CD4-positive, alpha-beta T cell treated with Interleukin-17A for 4 hours (primary cell): ENCODE measurements at places on chromosomes 5 and 9.

DNA sequence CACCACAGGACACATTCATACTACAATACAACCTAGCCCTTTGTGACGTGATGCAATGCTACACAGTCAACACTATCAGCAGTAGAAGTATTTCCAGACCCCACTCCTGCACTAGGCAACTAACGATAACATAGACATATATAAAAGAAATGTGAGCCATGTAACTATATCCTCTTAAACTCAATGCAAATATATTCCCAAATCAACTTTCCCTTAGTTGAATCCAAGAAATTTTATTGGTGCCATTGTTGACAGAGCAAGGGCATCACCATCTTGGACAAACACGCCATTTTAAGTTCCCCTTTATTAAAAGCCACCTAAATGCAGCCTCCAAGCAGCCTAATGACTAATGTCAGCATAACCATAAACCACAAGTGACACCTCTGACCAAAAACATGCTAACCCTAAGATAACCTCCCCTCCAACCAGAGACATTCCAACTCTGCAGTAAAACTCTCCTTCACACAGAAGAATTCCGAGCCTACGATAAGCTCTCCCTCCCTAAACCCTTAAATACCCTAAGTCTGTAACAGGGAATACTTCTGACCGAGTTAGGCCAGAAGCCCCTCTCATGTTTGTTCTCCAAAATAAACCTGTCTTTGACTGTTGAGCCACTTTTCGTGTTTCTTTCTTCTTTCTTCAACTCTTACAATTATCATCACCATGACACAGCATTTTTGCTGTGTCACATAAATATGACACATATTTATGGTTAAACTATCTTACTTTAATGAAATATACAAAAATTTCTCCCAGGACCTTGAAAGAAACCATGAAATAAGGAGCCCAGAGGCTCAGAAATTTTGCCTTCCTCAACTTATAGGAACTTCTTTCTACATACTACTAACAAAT is 1497.8 kb downstream of the EFNA5 start:
- no peak for DNase-seq

DNA sequence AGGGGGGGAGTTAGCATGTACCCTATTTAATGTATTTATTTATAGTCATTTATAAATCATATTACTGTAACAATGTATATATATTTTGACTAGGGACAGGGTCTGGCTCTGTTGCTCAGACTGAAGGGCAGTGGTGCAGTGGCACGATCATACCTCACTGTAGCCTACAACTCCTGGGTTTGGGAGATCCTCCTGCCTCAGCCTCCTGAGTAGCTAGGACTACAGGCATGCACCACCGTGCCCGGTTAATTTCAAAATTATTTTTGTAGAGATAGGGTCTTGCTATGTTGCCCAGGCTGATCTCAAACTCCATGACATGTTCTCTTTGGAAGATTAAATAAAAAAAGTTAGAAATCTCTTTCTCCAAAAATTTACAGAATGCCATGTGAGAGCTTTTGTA is 52.8 kb downstream of the ARHGEF28 start:
- DNase-seq, result no peak

GRCh38 chr9:128809831-128810230 is 8.5 kb upstream of the ENDOG start:
- no peak for DNase-seq

GRCh38 chr9:105376893-105377292 is 70.9 kb upstream of the FSD1L start:
- no peak for DNase-seq

GRCh38 chr5:150454492-150455229 is 5.1 kb upstream of the RPS14 start:
- no peak for DNase-seq

GRCh38 chr5:1323803-1324173 is 21.1 kb downstream of the CLPTM1L start:
- no peak for DNase-seq

- DNase-seq, result no peak
Measured at GRCh38 chr5:74361406-74362358, 278.8 kb downstream of the ENC1 start.

GRCh38 chr9:26158631-26159150 is 480.4 kb upstream of the TUSC1 start:
- no peak for DNase-seq

- DNase-seq, result no peak
Measured at GRCh38 chr5:67416986-67417385, 220.4 kb upstream of the CD180 start.

DNA sequence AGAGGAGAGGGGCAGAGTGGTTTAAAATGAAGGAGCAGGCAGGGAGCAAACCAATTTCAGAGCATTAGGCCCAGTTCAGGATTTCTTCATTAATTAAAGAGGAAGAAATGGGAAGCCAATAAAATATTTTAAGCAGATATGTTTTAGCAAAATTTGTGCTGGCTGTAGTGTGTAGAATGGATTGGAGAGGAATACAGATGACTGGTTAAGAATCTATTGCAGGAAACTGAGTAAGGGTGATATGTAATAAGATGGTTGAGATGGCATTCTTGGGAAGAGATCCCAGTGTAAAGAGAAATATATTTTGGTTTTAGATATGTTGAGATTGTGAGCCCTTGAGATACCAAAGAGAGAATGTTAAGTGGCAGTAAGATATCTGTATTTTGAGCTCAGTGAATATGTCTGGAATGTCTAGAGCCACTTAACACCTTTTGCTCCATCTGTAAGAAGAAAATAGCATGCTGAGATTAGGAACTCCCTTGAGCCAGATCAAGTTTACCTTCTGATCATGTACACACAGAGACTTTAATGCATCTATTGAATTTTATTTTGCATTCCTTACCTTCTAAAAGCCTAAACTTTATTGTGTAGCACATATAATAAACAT is 79.5 kb upstream of the SLC27A6 start:
- DNase-seq, result no peak

- DNase-seq, result no peak
Measured at GRCh38 chr9:116163293-116164055, 9.9 kb downstream of the PAPPA start.

DNA sequence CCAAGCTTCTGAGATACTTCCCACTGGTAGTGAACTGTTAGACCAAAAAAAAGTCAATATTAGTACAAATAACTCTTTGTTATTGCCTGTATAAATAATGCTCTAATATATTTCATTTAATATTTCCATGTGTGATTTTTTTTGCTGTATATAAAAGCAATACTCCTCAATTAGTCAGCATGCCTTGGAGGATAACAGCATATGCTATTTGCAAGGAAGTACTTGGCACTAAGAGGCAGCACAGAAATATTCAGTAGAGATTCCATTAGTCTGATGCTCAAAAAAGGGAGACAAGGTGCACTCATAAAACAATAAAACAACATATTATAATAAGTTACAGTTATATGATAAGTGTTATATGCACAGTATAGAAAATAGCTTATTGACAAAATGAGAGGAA is 296.6 kb upstream of the MPDZ start:
- no peak for DNase-seq

DNA sequence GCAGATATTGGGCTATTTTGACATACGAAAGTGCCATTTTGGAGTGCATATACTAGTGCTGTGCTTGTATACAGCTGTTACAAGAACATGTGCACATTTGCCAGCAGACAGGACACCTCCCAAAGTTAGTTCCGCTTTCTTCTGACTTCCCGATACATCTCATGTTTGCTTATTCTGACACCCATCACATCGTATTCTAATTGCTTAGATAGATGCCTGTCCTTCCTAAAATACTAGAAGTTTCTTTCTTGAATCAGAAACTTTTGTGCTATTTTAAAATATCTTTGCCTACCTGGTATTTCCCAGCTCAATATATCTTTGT is 177.8 kb downstream of the TTLL11 start:
- DNase-seq, result no peak

GRCh38 chr5:150134198-150134588 is 21.5 kb downstream of the PDGFRB start:
- no peak for DNase-seq

DNA sequence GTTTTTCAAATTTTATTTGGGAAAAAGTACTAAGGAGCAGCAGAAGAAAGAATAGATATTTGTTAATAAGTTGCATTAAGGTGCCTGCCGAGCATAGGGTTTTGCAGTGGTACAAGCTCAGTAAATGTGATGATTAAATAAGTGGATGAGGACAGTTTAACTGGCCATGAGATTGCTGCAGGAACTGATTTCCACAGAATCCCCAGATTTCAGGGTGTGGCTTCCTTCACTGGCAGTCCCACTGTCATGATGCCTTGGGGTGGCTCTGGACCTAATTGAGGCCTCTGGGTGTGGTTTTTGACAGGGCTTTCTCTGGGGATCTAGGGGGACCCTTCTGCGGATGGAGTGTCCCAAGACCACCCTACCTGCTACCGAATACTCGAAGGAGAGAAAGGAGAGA is 1.4 kb downstream of the PHF24 start:
- DNase-seq, result no peak

DNA sequence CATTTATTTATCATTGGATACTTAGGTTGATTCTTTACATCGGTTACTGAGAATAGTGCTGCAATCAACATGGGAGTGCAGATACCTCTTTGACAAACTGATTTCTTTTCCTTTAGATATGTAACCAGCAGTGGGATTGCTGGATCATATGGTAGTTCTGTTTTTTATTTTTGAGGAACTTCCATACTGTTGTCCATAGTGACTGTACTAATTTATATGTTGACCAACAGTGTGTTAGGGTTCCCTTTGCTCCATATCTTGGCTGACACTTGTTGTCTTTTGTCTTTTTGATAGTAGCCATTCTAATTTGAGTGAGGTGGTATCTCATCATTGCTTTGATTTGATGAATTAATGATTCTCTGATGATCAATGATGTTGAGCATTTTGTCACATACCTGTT is 137.3 kb upstream of the PITX1 start:
- no peak for DNase-seq

GRCh38 chr5:76016258-76016657 is 66.9 kb upstream of the SV2C start:
- DNase-seq, result no peak

GRCh38 chr5:35794328-35794619 is 62.4 kb upstream of the IL7R start:
- DNase-seq, result no peak

DNA sequence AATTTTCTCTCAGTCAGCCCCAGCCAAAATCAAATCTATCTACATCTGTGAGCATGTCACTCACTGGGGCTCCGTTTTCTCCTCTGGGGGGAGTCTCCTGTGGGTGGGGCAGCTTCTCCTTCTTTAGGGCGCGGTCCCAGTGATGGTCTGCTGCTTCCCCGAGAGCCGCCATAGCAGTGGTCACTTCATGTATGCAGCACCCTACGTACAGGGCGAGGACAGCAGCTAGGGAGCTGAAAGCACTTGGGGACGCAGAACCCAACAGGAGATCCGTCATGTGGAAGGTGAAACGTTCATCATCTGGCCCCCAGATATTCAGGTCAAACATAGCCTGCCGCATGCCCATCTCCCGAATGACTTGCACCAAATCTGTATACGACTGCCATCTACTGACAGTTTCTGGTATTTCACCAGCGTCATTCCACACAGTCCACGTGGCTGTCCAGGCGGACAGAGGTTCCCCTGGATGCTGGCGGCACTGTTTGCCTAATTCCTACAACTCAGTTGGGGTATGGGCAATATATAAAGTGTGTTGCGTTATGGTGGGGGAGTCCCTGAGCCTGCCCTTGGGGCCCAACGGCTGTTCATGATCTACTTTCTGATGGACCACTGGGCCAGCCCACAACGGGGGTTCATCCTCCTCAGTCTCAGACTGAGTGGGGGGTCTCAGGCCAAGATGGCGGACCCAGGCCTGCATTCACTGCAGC is 795.0 kb downstream of the EFNA5 start:
- DNase-seq, result no peak

- no peak for DNase-seq
Measured at GRCh38 chr5:80093796-80094195, 58.6 kb downstream of the THBS4 start.

DNA sequence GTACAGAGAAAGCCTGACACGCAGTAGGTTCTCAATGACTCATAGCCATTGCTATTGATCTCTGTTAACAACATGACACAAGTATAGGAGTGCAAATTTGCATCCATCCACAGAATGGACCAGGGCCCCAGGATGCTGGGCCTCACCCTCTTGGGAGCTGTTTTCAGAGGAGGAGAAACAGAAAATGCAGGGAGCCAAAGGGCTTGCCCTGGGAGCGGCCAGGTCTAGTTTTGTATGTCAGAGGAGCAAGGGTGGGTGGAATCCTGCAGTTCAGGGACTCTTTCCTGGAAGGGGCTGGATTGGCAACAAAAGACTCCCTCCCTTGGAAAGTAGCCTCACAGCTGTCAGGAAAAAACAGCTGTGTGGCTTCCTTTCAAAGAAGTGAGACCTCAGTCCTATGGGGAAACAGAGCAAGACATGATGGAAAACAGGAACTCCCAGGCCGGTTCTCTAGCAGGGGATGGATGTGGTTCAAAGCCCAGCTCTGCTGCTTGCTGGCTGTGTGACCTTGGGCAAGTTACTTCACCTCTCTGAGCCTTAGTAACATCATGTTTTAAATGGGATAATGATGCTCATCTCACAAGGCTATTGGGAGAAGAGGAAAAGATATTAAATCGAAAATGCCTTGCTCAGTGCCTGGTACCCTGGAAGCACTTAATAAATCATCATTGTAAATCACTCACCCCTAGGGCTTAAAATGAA is 50.5 kb upstream of the SH3PXD2B start:
- no peak for DNase-seq

GRCh38 chr9:15373881-15374280 is 48.8 kb upstream of the SNAPC3 start:
- no peak for DNase-seq

DNA sequence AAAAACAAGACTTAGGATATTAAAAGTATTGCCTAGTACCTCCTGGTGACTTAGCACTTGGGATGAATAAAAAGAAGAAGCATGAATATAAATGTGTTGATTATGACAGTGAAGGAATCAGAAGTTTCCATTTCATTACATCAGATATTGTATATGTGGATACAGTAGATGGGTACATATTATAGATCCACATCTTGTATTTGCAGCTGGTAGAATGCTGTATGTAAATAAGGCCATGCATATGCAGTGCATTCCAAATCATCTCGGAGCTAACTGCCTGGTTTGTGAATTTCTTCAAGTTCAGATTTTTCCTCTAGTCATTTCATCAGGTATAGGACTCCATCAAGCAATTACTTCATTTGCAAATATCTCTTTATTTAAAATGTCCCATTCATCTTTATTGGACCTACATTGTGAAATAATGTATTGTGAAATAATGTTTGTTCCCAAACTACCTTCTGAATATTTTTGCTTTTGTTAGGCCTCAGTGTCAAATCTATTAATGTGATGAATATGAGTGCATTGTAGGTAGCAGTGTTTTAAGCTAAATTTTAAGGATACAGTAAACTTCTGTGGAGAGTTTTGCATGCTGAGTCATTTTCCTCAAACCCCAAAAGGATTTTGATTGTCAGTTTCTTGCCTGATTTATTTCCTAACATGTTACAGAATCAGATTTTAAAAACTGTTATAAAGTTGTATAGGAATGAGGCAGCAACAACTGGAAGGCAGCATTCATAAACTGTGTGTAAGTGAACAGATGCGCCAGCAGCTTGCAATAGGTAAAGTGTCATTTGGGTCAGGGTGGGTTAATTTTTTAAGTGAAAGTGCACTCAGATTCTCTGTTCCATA is 370.8 kb upstream of the RIOK2 start:
- no peak for DNase-seq

- DNase-seq, result no peak
Measured at GRCh38 chr5:139903795-139904565, 108.4 kb downstream of the PSD2 start.
